ENCODE measurements at places on chromosomes 16 and 17.

- DNase-seq, result no peak
Observed at GRCh38 chr16:9159839-9160550, 68.6 kb downstream of the HAPSTR1 start.

DNA sequence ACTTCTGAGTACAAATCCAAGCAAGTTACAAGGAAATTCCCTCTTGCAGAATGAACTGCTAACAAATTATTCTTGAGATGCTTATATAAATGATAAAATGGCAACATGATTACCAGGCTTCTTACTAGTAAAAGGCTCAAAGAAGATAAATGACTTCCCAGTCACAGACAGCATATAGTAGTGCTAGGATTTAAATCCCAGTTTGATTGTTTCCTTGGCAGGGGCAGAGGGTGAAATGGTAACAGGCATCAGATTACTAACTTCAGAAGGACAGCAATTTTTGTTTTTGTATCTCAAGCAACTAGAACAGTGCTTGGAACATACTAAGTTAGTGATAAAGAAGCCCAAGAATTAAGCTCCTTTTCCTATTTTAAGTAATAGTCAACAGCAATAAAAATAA is 102.8 kb downstream of the SSH2 start:
- no peak for DNase-seq

DNA sequence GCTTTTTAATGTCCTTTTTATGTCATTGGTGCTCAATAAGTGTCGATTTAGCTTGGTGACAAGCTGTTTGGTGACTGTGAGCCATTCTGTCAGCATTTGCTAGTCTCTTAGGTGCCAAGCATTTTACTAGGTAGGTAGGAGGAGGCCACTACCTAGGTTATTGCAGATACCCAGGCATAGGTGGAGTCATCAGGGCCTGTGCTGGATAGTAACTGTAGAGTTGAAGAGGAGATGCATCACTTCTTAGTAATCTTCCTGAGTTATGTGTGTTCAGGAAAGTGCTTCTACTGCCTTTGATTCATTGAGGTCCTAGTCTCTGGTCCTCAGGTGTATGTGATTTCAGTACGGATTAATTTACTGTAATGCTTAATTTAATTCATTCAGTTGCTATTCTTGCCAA is 17.7 kb downstream of the USP10 start:
- DNase-seq, result no peak

DNA sequence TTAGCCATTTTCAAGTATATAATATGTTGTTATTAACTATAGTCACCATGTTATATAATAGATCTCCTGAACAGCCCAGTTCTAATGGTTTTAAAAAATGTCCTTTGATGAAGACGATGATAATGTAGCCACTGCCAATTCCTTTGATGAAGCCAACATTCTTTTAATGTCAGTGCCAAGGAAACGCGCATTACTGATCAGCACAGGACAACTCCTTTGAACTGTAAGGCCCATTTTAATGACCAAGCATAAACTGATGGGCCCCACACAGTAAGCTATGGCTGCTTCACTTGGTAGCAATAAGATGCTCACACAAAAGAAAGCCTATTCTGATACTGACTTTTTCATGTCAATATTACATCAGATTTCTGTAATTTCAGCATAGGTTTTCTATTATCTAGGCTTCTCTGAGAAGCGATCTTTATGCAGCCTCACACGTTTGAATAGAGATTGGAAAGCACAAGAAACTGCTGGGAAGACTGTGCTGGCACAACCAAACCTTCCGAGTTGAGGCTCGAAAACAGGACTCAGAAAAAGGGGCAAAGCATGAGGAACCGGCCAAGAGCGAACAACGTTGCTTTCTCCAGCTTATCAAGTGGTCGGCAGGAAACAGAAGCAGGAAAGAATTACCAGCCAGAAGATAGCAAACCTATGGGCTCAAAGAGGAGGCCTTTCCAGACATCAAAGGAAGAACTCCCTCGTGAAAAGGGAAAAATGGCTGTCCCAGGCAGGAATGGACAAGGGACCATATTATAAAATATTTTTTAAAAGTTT is 19.4 kb downstream of the ERN1 start:
- DNase-seq, result no peak

DNA sequence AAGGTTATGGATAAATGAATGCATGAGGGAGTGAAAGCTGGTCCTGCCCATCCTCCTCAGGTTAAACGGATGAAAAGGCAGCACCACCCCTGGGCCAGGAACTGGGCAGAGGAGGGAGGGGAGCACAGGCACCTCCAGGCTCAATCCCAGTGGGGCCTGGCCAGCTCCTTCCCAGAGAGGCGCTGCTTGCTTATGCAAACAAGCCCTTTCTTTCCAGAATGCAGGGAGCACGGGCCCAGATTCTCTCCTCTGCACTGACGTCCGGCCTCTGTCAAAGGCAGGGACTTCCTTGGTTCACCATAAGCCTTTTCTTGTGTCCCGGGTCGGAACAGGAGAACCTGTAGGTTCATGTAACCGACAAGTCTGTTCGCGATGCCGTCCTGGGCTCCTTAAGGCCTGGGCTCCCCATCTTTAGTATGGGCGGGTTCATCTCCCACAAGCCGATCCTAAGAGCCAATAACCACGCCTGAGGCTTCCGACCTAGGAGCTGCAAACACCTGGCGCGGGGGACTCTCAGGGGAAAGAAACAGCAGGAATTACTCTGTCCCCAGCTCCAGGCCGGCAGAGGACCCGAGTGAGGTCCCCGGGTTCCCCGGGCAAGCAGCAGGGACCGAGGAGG is 16.3 kb downstream of the ENPP7 start:
- no peak for DNase-seq

DNA sequence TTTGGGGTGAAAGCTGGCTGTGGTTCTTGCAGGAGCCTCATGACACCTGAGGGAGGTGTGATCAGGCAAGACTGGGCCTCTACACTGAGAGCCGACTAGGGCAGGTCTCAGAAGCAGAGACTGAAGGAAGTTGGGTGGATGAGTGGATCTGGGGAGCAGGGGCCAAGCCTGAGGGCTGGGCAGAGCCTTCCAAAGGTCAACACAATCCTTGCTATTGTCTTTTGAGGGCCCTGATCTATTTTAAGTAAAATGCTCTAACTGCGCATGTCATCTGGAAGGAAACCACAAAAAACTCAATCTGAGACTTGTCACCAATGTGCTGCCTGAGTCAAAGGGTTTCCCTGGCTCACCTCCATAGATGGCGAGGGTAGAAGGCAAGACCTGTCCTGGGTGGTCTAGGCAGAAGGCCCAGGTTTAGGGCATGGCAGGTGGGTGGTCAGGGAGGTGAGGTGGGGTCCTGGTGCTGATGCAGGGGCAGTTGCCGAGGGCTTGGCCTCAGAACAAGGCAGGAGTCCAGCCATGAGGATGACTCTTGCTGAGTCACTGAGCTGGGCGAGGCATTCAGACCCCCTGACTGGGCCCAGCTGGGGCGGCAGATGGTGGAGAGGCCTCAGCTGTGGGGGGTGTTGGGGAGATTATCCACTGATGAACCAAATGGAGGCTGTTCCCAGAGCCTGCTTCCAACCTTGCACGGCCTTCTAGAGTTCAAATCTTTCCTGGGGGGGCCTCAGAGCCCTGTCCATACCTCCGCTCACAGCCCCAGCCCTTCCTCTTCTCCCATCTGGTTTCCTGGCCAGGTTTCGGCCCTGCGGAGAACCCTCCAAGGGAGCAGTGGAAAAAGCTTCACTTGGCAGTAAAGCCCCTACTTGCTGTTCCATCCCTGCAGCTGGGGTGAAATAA is 5.1 kb downstream of the MVP start:
- DNase-seq, result no peak

DNA sequence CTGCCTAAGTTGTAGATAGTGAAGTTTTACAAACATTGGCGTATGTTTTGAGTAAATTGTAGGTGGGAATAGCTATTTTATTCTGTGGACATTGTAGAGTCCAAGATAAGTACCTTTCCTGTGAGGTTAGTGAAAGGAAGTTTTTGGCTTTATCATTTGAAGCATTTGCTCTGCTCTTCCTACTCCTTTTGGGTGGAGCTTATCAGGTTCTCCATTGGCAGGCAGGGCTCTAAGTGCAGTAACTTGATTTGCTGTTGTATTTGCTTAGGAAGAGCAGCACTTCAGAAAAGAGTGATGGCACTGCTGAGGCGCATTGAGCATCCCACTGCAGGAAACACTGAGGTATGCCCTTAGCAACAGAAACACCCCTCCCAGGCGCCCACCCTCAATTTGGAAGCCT is 70.1 kb downstream of the OMG start:
- DNase-seq, result no peak

DNA sequence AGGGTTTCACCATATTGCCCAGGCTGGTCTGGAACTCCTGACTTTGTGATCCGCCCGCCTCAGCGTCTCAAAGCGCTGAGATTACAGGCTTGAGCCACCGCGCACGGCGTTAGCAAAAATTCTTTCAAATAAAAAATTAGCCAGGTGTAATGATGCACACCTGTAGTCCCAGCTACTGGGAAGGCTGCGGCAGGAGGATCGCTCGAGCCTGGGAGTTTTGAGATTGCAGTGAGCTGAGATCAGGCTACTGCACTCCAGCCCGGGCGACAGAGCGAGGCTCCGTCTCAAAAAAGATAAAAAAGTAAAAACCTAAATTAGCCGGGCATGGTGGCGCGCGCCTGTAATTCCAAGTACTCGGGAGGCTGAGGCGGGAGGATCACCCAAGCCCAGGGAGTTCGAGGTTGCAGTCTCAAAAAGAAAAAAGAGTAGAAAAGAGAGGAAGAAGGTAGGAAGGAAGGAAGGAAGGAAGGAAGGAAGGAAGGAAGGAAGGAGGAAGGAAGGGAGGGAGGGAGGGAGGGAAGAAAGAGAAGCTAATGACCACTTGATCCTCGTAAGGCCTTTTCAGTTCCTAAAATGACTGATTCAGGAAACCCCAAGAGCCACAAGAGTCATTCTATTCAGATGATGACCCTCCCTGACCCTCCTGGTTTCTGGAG is 59.2 kb downstream of the SRL start:
- no peak for DNase-seq

DNA sequence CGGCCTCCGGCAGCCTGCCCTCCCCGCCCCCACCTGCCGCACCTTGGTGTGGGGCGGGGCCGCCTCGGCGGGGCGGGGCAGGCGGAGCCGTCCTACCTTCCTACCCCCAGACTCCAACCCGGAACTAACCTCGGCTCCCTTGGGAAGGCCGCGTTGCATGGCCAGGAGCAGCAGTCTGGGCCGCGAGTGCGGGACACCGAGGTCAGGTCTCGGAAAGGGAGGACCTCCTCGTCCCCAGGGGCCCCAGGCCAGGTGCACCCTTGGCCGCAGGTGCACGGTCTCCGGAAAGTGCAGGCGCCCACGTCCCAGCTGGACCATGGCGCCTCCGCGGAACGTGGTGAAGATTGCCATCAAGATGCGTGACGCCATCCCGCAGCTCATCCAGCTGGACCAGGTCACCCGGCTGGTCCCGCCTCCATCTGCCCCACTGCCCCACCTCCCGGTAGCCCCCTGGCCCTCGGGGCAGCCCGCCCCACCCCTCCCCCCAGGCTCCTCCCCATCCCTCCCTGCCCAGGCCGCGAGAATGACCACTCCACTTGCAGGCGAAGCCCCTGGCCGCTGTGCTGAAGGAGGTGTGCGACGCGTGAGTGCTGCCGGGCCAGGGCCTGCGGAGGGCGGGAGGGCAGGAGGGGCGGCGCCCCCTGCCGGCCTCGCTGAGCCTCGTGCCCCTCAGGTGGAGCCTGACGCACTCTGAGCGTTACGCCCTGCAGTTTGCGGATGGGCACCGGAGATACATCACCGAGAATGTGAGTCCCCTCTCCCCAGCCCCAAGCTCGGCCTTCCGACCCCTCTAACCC is at the start of gene ELMO3:
Gene ELMO3 (plus strand): TSS at position 121 of the 797 bp plus-strand sequence. CDS start 196 bp downstream, at position 317.
- DNase-seq, result no peak

DNA sequence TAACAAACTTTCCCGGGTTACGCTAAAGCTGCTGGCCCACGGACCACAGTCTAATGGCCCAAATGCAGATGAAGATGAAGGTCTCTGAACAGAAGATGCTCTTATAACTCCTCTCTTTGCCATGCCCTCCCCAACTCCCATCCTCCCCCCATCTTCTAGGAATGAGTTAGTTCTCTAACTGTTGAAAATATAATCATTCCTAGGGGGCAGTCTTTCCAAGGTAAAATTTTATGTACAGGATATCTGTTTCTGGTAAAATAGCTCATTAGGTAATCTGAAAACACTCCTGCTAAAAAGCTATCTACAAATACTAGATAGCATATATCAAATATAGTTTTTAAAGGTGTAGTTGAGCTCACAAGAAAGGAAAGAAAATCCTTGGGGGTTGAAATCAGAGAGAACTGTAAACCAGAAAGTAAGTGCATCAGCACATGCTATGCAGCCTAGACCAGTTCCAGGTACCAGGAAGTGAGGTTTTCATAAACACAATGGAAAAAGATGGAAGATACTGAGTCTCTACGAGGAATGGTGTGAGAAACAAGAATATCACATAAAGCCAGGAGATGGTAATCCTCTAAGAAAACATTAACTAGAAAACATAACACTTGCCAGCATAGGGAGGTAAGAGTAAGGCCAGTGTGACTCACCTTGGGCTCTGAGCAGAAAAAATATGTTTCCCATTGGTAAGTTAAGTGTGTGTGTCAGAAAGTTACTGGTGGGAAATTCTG is 38.1 kb downstream of the CMC2 start:
- no peak for DNase-seq

GRCh38 chr17:32993977-32994376 is 2.3 kb downstream of the SPACA3 start:
- no peak for DNase-seq
